Psoas muscle (tissue), 8 donors: ENCODE measurements at places on chromosomes 12 and 14. TPM values are rescaled to one million over a fixed set of nuclear protein-coding genes. Genes with fewer than 3 reads are reported as not detected.

- H3K4me1 ChIP-seq: no peaks in the 10 kb centered on the region
- no peaks in the 10 kb centered on the region for H3K27me3 ChIP-seq
- H3K4me3 ChIP-seq: no peak overlapping the region
- no peaks in the 10 kb centered on the region for H3K36me3 ChIP-seq
These were observed 226.9 kb downstream of the CRADD start for GRCh38 chr12:93904124-93904523.

DNA sequence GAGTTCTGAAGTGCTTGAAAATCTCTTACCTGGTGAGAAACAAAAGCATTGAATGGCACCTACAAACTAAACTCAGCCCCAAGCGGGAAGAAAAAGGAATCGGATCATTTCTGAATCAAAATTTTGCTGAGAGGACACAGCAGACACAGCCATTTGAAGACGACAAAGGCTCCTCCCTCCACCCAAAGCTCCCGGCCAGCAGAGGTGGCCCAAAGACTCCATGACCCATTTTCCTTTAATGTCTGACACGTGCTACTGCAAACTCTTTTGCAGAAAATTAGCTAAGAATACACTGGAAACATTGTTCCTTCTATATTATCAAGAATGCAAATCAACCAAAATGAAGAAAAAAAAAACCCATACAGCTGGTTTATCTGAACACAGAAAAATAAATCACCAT lies 85.9 kb upstream of the FOXN3 start:
- no peak for DNase-seq
- H3K27ac ChIP-seq: no peak overlapping the region
- H3K36me3 ChIP-seq: no peaks in the 10 kb centered on the region
- peaks cover 9% of the 10 kb centered on the region for H3K4me1 ChIP-seq
- no peak overlapping the region for H3K4me3 ChIP-seq
- no peaks in the 10 kb centered on the region for H3K27me3 ChIP-seq

DNA sequence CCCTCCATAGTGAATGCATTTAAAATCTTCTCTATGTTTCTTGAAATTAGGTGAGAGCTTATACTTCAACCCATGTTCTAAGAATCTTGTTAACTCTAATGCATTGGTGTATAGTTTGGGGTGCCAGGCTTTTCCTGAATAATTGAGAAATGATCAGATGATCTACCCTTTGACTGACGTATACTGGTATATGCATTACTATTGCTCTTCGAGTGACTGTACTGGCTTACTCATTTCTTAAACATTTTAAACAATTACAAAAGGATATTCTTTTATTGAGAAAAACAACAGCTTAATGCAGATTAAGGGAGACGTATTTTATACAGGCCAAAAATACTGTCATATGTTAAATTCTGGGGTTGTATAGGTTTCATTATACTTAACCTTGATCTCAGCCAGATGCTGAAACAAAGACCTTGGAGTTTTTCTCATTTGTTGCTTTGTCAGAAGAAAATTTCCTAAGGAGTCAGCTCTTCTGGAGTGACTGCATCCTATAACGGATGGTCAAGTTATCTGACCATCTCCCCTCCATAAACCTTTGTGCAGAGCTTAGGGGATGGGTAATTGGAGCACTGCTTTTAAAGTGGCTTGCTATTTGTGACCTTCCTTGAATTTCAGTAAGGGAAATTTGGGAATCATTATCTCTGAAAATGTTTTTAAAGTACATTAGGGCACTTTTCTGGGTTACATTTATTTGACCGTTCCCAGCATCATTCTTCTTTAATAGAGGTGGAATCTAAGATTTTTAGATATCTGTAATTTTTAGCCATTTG lies 507.6 kb downstream of the PCNX1 start:
- H3K4me3 ChIP-seq: no peak overlapping the region
- DNase-seq: no peak
- no peak overlapping the region for H3K27ac ChIP-seq
- H3K36me3 ChIP-seq: no peaks in the 10 kb centered on the region
- no peaks in the 10 kb centered on the region for H3K4me1 ChIP-seq
- no peaks in the 10 kb centered on the region for H3K27me3 ChIP-seq

- H3K27me3 ChIP-seq: no peaks in the 10 kb centered on the region
- peak; percentile 21 for DNase-seq
- H3K36me3 ChIP-seq: no peaks in the 10 kb centered on the region
- H3K4me1 ChIP-seq: peaks cover 14% of the 10 kb centered on the region
- no peak overlapping the region for H3K4me3 ChIP-seq
These were observed 98.0 kb downstream of the VCPKMT start for GRCh38 chr14:50018201-50018932.

Gene C12orf50
- total RNA-seq: not detected

DNA sequence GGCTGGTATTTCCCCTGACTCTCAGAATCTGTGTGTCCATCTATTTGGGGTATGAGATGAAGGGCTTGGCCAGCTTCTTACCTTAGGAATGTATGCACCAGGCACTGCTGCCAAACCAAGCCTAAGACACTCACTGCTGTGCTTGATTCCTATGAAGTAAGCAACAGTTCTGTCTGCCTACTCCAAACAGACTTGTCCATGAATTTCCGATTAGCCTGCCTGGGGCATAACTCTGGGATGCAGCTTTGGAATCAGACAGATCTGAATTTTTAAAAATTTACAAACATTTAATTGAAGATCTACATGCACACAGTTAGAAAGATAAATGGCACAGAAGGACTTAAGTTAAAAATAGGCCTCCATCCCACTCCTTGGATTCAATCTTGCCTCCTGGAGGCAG lies 59.5 kb upstream of the JDP2 start:
- H3K4me3 ChIP-seq: no peak overlapping the region
- DNase-seq: no peak

DNA sequence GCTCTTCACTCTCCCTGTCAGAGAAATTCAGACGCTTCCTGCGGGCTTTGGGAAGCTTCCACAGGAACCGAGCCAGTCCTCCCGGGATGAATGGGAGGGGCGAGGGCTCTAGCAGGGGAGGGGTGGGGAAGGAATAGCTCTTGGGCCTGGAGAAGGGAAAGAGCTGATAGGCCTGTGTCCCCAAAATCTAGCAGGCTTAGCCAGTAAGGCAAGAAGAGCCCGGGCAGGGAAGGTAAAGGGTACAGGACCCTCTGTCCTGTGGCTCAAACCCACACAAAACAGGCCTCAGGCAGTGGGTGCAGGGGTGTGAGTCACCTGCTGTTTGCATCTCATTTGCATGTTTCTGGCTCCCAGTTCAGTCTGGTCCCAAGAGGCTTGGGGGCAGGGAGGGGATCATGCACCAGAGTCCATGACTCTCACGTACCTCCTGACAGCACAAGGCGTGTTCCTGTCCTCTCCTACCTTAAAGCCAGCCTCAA lies 8.7 kb upstream of the SMUG1 start:
- H3K36me3 ChIP-seq: no peaks in the 10 kb centered on the region
- H3K27ac ChIP-seq: peak overlapping the region; percentile 94
- peaks cover 24% of the 10 kb centered on the region for H3K4me1 ChIP-seq
- DNase-seq: peak; percentile 89
- H3K27me3 ChIP-seq: no peaks in the 10 kb centered on the region
- H3K4me3 ChIP-seq: peak overlapping the region; percentile 49

- no peaks in the 10 kb centered on the region for H3K36me3 ChIP-seq
- DNase-seq: no peak
- peak overlapping the region; percentile 68 for H3K4me3 ChIP-seq
- H3K27ac ChIP-seq: no peak overlapping the region
These were observed 902 bp downstream of the ABCD2 start for GRCh38 chr12:39618701-39619100.

DNA sequence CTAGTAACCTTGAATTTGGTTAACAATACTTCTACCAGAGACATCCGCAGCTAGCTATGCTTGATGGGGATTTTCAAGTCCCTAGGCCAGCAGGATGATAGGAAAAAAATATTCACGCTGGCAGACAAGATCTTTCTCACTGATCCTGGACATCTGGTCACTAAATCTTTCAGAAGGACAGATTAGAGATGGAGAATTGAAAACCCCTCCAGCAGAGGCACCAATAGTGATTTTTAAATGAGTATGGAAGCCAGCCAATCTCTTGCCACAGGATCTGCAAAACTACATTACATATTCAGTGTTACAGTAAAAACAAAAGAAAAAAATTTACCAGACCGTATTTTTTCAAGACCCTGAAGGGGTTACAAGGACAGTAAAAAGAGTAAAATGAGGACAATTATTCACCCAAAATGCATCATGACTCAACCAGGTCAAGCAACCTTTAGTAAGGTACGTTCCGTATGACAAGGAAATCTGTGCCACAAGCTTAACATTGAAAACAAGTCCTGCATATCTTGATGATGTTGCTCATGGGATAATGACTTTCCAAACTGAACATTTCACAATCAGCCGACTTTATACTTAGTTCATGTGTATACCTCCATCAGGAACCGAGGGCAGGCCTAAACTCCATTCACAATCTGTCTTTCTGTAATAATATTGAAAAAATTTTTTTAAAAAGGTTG lies 239.5 kb downstream of the GXYLT1 start:
- no peaks in the 10 kb centered on the region for H3K4me1 ChIP-seq
- no peaks in the 10 kb centered on the region for H3K36me3 ChIP-seq
- no peaks in the 10 kb centered on the region for H3K27me3 ChIP-seq
- no peak for DNase-seq

Gene BMAL2
- 0.13 TPM for total RNA-seq

- H3K4me1 ChIP-seq: no peaks in the 10 kb centered on the region
- no peak overlapping the region for H3K27ac ChIP-seq
These were observed 20.7 kb upstream of the SDR39U1 start for GRCh38 chr14:24463017-24463883.

DNA sequence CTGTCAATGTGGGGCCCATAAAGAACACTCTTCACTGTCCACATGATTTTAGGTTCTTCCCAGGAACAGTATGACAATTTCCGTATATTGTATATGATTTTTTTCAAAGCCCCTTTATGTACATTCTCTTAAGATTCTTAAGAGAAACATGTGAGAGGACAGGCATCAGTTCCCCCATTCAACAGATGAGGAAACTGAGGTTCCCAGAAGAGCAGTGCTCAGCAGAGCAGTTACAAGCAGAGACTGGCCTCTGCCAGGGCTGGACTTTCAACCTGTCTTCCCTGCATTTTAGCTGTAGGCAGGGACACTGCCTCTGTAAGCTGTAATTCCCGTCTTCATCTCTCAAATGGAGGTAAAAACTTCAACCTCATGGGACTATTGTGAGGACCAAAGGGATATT lies 77.7 kb downstream of the RBM19 start:
- DNase-seq: no peak
- H3K4me1 ChIP-seq: no peaks in the 10 kb centered on the region
- H3K4me3 ChIP-seq: no peak overlapping the region
- H3K27ac ChIP-seq: no peak overlapping the region
- peaks cover 7% of the 10 kb centered on the region for H3K36me3 ChIP-seq
- no peaks in the 10 kb centered on the region for H3K27me3 ChIP-seq

DNA sequence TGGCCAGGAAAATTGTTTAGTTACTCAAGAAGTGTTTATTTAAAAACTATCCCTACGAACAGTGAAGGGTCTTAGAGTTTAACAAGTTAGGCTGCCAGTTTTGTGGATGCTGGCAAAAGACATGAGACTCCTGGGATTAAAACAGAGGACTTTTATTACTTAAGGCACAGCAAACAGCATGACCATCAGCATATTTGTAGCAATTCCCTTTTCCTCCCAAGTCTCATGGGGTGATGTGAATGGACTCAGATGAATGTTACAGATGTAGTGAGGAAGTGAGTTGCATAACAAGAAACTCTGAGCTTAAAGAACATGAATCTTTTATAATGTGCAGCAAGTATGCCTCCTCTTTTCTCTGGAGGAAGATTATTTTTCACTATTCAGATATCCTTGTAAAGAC lies 695.8 kb downstream of the RPS29 start:
- no peaks in the 10 kb centered on the region for H3K36me3 ChIP-seq
- H3K4me1 ChIP-seq: no peaks in the 10 kb centered on the region
- no peaks in the 10 kb centered on the region for H3K27me3 ChIP-seq
- H3K4me3 ChIP-seq: no peak overlapping the region
- no peak for DNase-seq

Gene OLR1
- 0.56 TPM for total RNA-seq

Gene BRMS1L
- total RNA-seq: 8.3 TPM

Gene PRKD1
- 0.79 TPM for total RNA-seq

- no peaks in the 10 kb centered on the region for H3K4me1 ChIP-seq
- H3K36me3 ChIP-seq: peaks cover 94% of the 10 kb centered on the region
- no peak for DNase-seq
These were observed 117.4 kb downstream of the EML1 start for GRCh38 chr14:99910337-99911309.
